ENCODE measurements at places on chromosomes 7 and 10.

GRCh38 chr7:133650069-133650468, 397.2 kb downstream of the EXOC4 start:
- DNase-seq = no peak

DNA sequence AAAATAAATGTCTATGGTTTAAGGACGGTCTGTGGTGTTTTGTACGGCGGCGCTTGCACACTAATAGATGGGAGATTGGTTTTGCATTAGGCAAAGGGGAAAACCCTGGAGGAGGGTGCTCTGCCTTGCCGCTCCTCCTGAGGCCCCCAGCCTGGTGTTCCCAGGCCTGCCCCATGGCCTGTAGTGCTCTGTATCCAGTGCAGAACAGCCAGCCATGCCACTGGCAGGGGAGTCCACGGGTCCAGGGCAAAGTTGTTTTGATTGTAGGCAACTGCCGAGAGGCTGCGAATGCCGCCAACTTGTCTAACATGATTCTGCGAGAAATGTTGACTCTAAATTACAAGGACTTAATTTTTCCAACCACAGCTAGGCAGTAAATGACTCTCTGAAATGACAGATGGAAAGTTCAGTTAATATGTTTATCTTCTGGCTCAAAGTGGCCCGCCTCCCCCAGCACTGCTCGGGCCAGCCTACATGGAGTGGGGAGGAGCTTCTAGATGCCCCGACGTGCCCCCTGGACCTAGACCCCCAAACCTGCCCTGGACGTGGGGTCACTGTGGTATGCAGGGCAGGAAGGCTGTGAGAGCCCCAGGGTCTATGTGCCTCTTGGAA, 104.6 kb upstream of the GDF10 start:
- no peak for DNase-seq

GRCh38 chr7:89839329-89839728, 314.9 kb upstream of the STEAP1 start:
- no peak for DNase-seq

- DNase-seq = no peak
Observed at GRCh38 chr10:124632566-124632965, 111.6 kb downstream of the FAM53B start.

GRCh38 chr7:63043657-63044543, 954.7 kb upstream of the ZNF722 start:
- DNase-seq = no peak

- peak; percentile 88 for DNase-seq
Observed at GRCh38 chr10:46228563-46229071, 58.2 kb upstream of the ANTXRL start.

- no peak for DNase-seq
Observed at GRCh38 chr10:19252531-19252930, 203.9 kb downstream of the MALRD1 start.

DNA sequence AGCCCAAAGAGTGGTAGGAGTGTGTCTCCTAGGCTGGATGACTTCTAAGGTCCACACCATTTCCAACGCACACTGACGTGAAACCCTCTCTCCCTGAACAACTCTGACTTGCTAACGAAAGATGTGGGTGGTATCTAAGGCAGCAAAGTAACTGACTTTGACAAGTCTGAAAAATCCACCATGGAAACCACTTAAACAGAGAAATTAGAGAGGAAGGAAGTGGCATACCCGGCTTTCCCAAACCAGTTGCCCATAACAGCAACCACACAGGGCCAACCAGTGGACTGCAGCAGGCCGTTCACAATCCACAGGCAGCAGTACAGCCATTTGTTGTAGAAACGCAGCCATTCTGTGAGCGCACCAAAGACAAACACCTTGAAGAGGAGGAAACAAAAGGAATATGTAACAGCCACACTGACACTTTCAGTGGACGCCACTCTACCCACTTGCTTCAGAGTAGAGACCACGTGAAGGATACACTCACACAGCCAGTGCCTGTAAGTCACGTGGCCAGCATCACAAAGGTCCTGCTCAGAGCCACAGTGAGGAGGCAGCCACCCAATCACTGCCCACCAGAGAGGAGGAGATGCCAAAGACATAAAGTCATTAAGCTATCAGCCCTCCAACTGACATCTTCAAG, 39.8 kb downstream of the SLC37A3 start:
- peak; percentile 9 for DNase-seq

DNA sequence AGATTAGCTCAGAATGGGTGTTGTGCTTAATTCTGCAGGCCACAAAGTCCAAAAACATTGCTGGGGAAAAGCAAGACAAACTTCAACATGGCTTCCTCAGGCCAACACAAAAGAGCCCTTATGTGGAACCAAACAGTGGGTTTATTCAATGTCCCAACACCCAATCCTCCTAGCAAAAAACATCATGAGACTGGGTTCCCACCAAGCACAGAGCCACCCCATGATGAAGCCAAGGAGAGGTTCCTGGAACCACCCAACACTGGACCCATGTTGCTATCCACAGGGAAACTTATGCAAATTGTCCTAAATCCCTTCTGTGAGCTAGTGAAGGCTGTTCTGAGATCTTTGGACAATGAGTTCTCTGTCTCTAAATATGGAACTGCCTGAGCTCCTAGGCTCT, 24.0 kb downstream of the SLC25A13 start:
- peak; percentile 92 for DNase-seq

DNA sequence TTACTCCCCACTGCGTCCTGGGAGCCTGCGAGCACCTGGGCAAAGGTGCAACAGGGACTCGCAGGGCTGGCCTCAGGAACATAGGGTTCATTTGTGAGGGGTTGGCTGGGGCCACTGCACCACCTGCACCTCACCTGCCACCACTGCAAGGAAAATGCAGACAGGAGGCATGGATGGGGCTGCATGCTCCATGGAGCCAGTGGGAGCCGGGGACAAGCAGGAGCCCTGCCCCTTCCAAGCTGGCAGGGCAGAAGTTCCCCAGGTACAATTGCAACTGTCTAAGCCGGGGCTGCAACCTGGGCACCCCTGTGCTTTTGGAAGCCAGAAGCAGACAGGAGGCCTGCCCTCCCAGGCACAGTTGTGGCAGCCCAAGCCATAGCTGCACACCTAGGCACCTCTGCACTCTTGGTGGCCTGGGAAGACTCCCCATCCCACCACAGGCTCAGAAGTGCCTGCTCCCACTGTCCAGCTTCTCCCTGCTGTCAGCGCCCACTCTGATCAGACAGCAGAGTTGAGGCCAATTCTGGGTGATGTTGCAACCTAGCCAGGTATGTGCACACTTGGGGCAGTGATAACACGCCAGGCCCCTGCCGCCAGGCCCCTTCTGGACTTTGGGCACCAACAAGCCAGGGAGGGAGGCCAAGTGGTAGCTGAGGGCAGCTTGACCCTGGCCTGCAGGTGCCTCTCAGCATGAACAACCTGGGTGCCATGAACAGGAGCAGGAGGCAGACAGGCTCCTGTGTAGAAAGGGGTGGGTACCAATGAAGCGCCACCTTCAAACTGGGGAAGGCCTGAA, 58.2 kb downstream of the TMEM106B start:
- no peak for DNase-seq

- DNase-seq = no peak
Observed at GRCh38 chr7:116213361-116214130, 3.2 kb downstream of the TES start.

DNA sequence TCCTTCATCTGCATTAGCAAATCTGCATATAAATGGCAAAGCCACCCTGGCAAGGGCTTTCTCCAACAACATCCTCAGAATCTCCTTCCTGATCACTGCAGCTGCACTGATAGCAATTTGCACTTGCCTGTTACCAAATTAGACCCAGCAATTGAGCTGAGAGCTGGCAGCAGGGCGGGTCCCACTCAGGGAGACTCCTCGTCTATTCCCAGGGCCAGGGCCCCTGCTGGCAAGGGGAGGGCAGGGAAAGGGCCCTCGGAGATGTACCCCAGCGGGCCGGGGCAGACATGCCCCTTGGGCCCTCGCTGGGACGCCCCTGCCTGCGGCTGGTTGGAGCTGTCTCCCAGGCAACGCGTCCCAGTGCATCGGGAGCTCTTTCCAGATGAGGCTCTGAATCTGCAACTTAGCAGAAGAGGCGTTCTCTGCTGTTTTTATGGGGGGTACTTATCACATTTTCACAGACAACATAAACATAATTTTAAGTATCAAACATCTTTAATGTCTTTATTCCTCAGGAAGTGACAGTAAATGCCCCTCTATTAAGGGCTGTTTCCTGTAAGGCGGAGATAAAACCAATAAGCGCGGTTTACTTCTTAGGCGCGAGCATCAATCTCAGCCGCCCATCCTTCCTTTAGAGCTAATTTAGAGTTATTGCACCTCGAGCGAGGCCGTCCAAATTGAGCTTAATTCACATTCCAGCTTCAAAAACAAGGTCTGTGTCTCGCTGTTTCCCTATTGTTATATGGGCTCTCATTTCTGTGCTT, 249.0 kb upstream of the PPP2R2D start:
- peak; percentile 16 for DNase-seq

- DNase-seq = no peak
Observed at GRCh38 chr10:69042417-69042816, 45.5 kb upstream of the SRGN start.

DNA sequence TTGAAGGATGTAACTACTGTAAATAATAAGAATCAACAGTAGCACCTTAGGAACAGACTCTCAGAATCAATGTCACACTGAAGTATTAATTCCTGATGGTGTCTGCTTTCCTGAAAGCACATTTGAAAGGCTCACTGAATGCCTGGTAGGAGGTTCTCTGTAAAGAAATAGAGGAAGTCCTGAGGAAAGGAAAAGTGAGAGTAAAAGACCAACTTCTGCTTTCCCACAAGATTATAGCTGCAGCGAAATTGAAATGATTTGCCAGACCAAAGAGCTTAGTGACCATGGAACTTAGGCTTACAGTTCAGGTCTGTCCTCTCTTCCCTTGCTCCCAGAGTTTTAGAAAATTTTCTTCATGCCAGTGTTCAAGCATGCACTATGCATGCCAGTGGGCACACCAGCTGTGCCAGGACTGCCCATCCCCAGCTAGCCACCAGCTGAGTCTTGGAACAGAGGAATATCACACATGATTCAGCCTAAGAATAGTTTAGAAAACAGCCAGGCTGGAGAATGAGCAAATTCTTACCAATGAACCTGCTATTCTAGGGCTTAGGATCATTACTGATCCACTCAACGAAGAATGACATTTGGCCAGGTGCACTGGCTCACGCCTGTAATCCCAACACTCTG, 123.2 kb downstream of the HERPUD2 start:
- DNase-seq = peak; percentile 22

DNA sequence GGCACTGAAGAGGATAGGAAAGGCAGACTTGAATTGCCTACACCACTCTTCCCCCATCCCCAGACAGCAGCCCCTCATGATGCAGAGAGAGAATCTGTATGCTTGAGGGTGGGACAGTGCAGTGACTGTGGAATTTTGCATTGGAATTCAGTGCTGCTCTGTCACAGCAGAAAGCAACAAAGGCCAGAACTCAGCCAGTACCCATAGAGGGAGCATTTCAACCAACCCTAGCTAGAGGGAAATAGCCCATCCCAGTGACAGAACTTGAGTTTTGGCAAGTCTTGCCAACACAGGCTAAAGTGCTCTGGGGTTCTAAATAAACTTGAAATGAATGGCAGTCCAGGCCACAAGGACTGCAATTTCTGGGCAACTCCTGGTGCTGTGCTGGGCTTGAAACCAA, 80.4 kb downstream of the TES start:
- DNase-seq = no peak

- DNase-seq = no peak
Observed at GRCh38 chr7:8175929-8176369, 86.0 kb downstream of the ICA1 start.

GRCh38 chr10:61859786-61860185, 41.7 kb upstream of the ARID5B start:
- DNase-seq = no peak

DNA sequence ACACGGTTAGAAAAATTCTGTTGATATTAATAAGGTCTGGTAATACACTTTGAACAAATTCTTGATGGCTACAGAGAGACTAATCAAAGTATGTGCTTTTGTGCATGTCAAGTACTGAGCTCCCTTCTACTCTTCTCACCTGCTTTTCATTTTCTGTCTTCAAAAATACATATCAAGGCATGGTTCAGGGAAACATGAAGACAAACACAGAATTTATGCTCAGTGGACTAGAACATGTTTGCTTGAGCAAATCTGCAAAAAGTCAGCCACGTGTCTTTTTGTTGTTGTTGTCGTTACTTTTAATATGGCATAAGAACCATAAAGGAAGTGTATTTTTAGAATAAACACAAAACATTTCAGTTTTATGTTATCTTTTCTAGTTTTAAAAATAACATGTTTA, 21.9 kb downstream of the CDK13 start:
- no peak for DNase-seq

- DNase-seq = peak; percentile 90
Observed at GRCh38 chr7:47568547-47568946, 13.4 kb downstream of the TNS3 start.

- no peak for DNase-seq
Observed at GRCh38 chr10:131016556-131016955, 295.0 kb downstream of the TCERG1L start.

DNA sequence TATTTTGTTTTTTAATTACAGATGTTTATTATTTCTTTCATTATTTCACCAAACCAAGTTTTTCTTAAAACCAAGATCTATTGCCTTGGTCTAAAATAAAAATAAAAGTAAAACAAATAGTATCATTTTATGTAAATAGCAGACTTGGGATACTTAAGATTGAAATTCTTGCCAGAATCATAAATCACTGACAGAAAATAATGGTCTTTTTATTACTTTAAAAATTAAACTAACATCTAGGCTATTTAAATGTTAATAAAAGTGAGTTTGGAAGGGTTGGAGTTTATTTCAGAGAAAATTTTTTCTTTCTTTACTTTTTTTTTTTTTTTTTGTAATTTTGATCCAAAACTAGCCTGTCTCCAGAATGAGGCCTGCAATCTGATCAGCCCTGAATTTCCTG, 568.0 kb upstream of the IGFBP3 start:
- DNase-seq = no peak

GRCh38 chr10:31604646-31605170, 285.7 kb downstream of the ZEB1 start:
- no peak for DNase-seq

GRCh38 chr7:77441046-77441445, 24.9 kb upstream of the GSAP start:
- DNase-seq = no peak

GRCh38 chr7:143299840-143300239, 11.7 kb downstream of the CASP2 start:
- peak; percentile 38 for DNase-seq

DNA sequence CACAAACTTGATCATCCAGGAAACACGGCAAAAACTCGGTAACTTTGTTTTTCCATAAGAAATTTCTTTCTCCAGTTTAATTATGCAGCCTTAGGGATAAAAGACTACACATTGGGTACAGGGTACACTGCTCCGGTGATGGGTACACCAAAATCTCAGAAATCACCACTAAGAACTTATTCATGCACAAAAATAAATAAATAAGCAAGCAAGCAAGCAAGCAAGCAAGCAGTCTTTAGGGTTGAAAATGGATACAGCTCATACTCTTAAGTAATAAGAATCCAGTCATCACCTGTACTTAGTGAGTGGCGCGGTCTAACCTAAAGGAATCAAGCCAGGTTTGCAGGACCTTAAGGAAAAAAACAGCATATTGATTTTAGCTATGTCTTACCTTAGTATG, 30.0 kb downstream of the MCM10 start:
- no peak for DNase-seq
